Sigmoid colon (tissue), 7 donors: ENCODE measurements at places on chromosomes 7 and 10. TPM values are rescaled to one million over a fixed set of nuclear protein-coding genes. Genes with fewer than 3 reads are reported as not detected.

DNA sequence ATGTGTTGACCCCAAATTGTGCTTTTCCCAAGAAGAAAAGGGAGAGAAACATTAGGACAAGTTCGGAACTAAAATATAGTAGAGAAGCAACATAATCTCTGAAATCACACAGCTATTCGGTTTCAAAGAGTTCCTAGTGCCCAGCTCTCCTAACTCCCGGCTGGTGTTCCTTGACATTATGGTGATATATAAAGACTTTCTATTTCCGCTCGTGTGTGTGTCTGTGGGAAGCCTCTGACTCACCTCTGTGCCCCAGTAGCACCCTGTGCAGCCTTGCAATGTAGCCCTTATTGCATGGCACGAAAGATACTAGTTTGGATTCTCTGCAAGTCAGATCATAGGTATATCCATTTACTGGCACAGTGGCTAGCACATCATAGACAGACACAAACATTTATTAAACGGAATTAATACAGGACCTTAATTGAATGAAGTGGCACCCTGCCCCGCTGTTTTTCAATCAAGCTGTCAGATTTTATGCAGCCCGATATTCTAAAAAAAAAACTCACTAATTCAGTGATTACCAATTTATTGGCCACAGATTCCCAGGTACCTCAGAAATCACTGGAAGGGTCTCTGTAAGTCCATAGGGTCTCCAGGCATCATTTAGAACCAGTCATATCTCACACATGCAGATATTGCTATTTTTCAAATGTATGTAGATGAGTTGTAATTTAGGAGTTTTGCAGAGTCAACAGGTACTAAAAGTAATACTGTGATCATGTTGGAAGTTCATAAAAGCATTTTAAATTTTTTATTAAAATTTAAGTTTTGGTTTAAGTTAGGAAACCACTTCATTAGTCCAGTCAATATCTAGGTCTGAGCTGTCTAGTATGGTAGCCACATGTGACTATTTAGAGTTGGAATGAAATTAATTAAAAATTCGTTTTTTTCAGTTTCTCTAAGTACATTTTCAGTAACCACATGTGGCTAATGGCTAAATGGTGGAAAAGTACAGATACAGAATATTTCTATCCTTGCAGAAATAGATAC is 43.3 kb downstream of the SFTPD start:
- DNase-seq = no peak

DNA sequence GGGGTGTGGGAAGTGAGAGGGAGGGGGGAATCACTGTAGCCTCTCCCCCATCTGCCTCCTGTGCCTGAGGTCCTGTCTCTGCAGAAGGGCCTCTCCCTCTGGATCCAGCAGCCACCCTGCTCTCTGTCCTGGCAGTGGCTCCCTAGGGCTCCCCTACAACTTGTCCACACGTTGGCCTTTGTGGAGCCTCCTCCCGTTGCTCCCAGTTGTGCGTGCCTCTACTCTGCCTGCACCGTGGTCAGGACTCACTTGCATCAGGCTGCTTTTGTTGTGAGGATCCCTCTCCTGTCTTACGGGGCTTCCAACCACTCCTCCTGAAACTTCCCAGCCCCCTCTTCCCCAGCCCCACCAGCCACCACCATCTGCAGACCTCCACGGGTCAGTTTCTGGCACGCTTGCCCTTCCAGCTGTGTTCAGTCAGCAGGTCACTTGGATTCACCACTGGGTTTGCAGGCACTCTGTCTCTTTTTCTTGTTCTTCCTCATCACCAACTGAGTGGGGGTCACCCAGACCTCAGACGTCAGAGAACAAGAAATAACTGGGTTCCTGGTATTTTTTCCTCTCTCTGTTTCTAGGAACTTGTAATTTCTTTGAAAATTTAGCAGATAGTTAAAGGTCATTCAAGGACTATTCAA is 62.3 kb downstream of the RAMP3 start:
- DNase-seq = no peak

- peak; percentile 63 for DNase-seq
Observed at GRCh38 chr10:43689007-43689491, 40.4 kb upstream of the ZNF32 start.

- DNase-seq = no peak
Observed at GRCh38 chr7:17940951-17941431, 697 bp upstream of the SNX13 start.

DNA sequence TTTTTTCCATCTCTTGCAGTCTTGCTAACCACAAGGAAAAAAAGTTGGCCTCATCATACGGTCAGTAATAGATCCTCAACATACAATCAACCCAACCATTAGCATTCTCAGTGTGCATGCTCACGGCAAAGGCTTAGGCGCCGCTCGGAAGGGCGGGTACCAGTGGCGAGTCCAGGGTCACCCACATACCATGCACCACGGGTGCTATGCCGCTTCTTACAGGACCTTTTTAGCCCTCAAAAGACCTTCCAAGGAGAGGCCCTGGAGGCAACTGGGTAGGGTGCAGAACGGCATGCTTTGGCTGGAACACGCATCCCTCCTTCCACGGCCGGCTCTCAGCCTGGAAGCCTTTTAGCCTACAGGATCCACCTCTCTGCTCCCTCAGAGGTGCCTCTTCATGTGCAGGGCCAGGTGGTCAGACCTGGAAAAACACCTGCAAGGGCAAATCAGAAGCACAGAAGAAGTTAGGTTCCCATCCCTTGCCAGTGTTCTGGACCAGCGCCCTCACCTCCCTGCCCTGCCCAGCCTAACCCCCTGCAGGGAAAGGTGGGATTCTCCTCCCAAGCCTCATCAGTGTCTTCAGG is 5.8 kb downstream of the KLF6 start:
- no peak for DNase-seq

- DNase-seq = no peak
Observed at GRCh38 chr7:79381921-79382320, 71.5 kb downstream of the MAGI2 start.

DNA sequence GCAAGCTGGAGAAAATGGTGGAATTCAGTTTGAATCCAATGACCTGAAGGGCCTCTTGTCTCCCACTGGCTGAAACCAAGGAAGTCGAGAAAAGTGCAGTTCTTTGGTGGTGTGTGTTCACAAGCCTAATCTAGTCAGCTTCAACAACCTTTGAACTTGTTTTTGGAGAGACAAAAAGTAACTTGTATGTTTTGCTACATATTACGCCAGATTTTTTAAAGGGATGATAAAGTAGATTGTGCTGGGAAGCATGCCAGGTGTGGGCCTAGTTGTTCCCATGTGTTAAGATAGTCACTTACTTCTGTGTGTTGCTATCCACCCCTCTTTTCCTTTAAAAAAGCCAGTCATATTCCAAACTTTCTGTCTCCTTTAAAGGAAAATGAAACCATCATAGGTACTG is 79.7 kb upstream of the FAM3C start:
- DNase-seq = no peak

GRCh38 chr10:23157239-23157681 is 34.9 kb upstream of the PTF1A start:
- DNase-seq = no peak

DNA sequence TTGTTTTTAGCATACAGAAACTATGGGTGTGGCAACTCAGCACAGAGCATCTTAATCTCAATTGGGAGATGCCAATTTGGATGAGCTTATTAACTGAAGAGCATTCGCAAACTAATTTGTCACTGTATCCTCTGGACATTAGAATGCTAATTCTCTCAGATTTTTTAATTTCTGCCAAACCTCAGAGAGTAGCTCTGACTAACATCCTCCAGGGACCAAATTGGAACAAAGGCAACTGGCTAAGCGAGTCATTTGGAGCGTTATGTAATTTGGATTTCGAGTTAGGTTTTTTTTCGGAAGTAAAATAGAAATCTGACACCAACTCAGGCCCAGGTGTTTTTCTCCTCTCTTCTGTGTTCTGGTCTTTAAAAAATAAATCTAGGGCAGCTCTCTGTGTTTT is 201.9 kb downstream of the BMPER start:
- no peak for DNase-seq

DNA sequence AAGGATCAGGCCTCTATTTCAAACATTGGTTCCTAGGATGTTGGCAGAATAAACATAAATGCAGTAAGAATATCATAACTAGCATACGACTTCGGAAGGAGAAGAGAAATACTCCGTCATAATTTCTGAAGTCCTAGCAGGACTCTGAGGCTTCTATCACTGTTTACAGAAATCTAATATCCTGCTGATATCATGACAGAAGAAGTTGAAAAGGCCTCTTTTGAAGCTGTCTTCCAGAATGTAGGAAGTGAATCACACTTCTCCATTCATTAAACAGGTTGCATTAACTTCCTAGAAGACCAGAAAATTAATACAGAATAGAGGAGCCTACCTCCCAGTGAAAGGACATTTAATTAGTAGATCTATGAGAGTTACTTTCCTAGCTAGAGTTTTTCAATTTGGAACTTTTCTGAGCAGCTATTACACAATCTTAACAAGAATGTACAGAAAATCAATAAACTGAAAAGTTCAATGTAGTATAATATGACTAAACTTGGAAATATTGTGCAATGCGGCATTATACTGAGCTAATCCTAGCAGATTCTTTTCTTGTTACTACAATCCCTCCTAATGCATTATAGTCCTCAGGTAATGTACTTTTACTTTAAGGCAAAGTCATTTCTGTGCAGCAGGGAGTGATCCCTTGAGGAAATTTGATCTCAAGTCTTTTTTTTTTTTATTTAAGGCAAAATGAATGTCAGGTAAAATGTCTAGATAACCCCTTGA is 622.6 kb upstream of the CELF2 start:
- DNase-seq = no peak

GRCh38 chr10:127343821-127344220 is 147.4 kb upstream of the INSYN2A start:
- no peak for DNase-seq

GRCh38 chr7:108367946-108368345 is 88.3 kb downstream of the NRCAM start:
- DNase-seq = no peak

DNA sequence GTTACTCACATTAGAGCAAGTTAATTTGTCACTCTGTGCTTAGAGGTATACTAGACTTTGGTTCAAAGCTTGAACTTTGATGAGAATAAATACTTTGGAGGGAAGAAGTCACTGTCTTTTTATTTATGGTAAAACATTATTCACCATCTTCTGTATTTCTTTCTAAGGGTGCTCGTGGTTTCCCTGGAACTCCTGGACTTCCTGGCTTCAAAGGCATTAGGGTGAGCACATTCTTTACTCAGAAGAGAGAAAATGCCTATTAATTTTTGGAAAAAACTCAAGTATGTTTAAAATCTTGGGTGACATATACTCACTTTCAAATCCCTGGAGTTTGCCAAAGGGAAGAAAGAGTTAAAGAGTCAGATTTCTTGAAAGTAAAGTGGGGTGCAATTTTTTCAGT is 10.8 kb downstream of the COL1A2 start:
- DNase-seq = no peak

GRCh38 chr10:32256613-32257437 is 90.1 kb downstream of the EPC1 start:
- DNase-seq = peak; percentile 74

GRCh38 chr10:3740157-3740871 is 44.7 kb downstream of the KLF6 start:
- DNase-seq = no peak

DNA sequence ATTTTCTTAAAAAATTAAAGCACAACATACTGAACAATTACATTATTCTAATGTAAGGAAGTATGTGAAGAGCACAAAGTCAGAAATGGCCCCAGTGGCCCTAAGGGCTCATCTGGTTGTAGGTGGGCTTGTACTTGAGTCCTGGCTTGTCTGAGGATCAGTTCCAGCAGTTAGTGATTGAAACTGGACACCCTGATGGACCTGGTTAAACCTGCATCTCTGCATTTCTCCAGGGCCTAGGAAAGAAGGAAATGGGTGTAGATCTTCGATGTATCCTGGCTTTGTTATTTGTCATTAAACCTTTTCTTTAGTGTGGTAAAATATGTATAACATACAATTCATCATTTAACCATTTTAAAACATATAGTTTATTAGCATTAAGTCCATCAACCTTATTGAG is 9.7 kb upstream of the AKR1C2 start:
- DNase-seq = no peak

- DNase-seq = no peak
Observed at GRCh38 chr7:93055543-93056107, 62.2 kb downstream of the SAMD9 start.

DNA sequence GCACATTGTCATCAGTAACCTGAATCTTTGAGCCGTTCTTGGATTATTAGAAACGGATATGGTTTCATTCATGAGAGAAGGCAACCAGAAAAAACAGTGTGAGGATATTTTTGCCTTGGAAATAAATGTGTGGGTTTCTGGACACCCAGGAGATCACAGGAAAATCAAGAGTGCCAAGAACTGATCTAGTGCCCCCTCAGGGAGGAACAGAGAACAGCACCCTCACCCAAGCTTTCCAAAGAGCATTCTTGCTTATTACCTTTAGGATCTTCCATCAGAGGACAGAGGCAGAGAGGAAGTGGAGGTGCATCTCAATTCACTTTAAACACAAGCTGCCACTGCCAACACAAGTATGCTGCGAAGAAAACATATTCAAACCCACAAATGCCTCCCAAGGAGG is 851.5 kb upstream of the COBL start:
- no peak for DNase-seq

DNA sequence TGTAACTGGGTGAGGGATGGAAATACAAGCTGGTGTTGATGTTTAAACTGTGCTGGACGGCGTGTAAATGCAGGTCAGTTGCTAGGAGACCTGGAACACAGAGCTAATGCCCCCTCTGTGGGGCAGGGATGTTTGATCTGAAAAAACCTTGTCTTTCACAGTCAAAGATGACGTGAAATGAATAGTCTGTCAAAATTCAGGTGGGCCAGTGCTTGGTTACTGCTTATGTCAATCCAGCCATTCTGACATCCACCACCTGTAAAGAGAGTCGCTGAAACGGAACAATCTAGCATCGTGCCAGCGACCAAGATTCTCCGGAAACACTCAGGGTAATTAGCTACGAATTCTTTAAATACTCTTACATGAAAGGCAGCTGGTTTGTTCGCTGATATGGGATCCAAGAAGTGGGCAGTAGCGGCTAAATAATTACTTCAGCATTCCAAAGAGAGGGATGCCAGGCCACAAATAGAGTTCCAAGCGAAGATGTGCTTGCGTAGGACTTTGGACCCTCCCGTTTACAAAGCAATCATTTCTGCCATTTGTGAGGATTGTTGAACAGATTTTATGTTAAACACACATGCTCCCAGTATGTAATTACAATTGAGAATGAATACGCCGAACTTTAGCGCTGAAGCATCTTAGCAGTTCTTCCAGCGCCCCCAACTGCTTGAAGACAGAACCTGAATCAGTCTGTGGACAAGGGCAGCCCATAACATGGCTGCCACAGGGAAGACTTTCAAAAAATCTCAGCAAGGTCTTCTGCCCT is 7.3 kb upstream of the ASB4 start:
- DNase-seq = no peak

DLX5 gene
- polyA plus RNA-seq = 0.10 TPM

FKBP6 gene
- not detected for polyA plus RNA-seq

ZNF138 gene
- polyA plus RNA-seq = 6.0 TPM

IL2RA gene
- polyA plus RNA-seq = 6.9 TPM

CPVL gene
- polyA plus RNA-seq = 15.5 TPM

RBM20 gene
- 0.23 TPM for polyA plus RNA-seq

LAMB1 gene
- polyA plus RNA-seq = 16.9 TPM

GIMAP8 gene
- 10.7 TPM for polyA plus RNA-seq

CYP2C8 gene
- polyA plus RNA-seq = 0.22 TPM

CDK1 gene
- polyA plus RNA-seq = 4.2 TPM

ANKRD22 gene
- 9.7 TPM for polyA plus RNA-seq
